ENCODE measurements at places on chromosomes 2 and 18. TPM values are rescaled to one million over a fixed set of nuclear protein-coding genes. Genes with fewer than 3 reads are reported as not detected.

Gene WNT10A
- total RNA-seq, result 20.7 TPM

Gene ONECUT2
- not detected for total RNA-seq

Gene RMND5A
- 40.6 TPM for total RNA-seq

Gene STARD6
- not detected for total RNA-seq

Gene PDE11A
- total RNA-seq, result 0.08 TPM

Gene SIX3
- not detected for total RNA-seq

Gene PLB1
- total RNA-seq, result 9.0 TPM

Gene CROCC2
- total RNA-seq, result not detected

Gene PFN4
- total RNA-seq, result 1.0 TPM

Gene GRHL1
- 112 TPM for total RNA-seq

Gene CCDC150
- 3.6 TPM for total RNA-seq

Gene VSNL1
- total RNA-seq, result 6.0 TPM

Gene TRAK2
- total RNA-seq, result 26.3 TPM

Gene ADAM23
- total RNA-seq, result 1.8 TPM

Gene TMEM182
- 0.57 TPM for total RNA-seq

Gene MATN3
- total RNA-seq, result 0.48 TPM

Gene PSMA8
- total RNA-seq, result not detected

Gene ADGRF3
- not detected for total RNA-seq

Data from suprapubic skin (tissue), 4 donors.